ENCODE measurements at places on chromosomes 1 and 21. TPM values are rescaled to one million over a fixed set of nuclear protein-coding genes. Genes with fewer than 3 reads are reported as not detected.

The CEP170 gene
- 82.2 TPM for total RNA-seq

The CSF3R gene
- total RNA-seq: not detected

The CCDC18 gene
- total RNA-seq: 16.9 TPM

- DNase-seq: no peak
These were observed 26.2 kb upstream of the TADA1 start for GRCh38 chr1:166902279-166902678.

- no peak for DNase-seq
These were observed 25.0 kb upstream of the CBR3 start for GRCh38 chr21:36109868-36110267.

GRCh38 chr1:41614818-41615217, 130.3 kb upstream of the EDN2 start:
- no peak for DNase-seq

DNA sequence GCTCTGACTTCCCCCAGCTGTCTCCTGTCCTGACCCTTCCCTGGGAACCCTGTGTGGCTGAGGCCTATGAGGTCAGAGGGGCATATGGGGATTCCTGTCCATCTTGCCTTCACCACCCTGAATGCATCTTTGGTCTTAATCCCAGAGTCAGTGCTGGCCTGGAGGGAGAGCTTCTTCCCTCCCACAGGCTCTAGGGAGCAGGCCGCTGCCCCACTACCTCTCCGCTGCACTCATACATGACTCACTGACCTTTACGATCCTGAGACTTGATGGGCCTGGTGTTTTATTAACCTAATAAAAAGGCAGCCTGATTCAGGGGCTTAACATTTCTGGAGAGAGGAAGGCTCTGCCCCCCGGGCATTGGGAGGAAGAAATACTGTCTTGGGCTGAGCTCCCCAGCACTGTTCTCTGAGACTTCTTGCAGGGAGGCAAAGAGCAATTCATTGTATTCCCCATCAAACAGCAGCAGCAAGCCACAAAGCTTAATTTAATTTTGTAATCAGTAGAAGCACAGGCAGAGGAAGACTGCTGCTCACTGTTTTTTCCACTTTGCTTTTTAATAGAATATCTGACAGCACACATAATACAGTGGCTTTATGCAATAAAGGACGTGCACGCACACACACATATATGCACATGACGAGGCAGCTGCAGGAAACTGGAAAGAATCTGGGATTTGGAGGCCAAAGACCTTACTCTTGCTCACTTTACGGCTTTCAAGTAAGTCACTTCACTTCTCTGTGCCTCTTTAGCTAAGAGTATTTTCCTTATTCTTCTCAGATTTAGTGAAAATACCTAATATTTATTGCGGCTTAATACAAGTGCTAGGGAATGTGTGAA, 89.2 kb upstream of the GRIK3 start:
- DNase-seq: no peak

GRCh38 chr1:229793488-229793887, 167.4 kb downstream of the URB2 start:
- no peak for DNase-seq
